GM18507 (cell line): ENCODE measurements at places on chromosomes 4 and X.

GRCh38 chr4:101693842-101694398, 96.6 kb upstream of the BANK1 start:
- peak; percentile 0 for DNase-seq

DNA sequence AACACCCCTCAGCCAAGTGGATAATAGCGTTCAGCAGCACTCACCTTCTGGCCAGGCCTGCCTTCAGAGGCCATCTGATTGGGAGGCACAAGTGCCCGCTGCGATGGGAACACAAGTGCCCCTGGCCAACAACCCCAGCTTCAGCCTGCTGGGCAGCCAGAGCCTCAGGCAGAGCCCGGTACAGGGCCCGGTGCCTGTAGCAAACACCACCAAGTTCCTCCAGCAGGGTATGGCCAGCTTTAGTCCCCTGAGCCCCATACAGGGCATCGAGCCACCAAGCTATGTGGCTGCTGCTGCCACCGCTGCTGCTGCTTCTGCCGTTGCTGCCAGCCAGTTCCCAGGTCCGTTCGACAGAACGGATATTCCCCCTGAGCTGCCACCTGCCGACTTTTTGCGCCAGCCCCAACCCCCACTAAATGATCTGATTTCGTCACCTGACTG, 55.9 kb upstream of the MTM1 start:
- DNase-seq: no peak

DNA sequence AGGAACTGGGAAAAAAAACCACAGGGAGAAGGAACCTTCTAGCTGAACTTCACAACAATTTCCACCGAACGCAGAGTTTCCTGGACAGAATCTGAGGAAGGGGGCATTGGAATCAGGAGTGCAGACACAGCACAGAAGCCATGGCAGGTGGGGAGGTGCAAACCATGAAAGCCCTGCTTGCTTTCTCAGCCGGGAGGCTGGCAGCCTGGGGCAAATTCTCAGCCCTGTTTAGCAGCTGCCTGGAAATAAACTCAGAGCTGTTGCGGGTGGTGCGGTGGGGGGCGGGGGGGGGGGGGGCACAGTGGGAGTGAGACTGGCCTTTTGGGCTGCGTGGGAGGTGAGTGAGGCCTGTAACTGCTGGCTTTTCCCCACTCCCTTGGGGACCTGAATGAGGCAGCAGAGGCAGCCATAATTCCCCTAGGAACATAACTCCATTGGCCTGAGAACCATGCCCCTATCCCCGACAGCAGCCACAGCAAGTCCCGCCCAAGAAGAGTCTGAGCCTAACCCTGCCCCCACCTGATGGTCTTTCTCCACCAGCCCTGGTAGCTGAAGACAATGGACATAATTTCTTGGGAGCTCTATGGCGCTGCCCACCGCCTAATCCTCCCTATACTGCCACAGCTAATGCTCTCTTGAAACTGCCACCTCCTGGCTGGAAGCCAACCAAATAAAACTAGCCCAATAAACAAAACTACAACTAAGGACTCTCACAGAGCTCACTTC, 176.3 kb downstream of the FAM13A start:
- no peak for DNase-seq

DNA sequence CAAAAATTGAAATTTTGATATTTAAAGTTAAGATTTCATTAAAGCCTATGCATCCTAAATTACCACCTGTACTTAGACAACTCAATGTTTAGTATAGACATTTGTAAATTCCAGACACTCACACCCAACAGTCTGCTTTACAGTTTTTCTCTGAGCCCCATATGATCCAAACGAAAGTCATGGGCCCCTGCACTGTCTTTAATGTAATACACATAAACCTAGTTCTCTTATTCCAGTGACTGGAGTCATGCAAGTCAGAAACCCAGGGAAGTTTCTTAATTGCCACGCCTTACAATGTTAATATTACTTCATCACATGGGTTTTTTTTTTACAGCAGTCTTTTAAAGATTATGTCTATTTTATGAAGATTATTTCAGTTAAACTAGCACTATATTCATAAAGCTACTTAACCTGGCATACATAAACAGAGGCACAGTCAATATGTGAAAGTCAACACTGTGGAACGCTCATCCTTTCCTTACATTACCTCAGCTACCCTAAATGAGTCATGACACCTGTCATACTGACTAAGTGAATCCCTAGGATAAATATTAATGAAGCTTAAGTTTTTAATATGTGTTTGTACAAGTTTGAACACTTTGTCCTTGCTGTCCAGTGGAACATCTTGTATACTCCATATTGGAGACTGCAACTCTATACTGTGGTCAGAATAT, 67.7 kb upstream of the H2AZ1 start:
- no peak for DNase-seq
